ENCODE measurements at places on chromosomes 3 and 15.
A peak's percentile ranks its signal among the peaks of the same experiment; 100 is the strongest.

DNA sequence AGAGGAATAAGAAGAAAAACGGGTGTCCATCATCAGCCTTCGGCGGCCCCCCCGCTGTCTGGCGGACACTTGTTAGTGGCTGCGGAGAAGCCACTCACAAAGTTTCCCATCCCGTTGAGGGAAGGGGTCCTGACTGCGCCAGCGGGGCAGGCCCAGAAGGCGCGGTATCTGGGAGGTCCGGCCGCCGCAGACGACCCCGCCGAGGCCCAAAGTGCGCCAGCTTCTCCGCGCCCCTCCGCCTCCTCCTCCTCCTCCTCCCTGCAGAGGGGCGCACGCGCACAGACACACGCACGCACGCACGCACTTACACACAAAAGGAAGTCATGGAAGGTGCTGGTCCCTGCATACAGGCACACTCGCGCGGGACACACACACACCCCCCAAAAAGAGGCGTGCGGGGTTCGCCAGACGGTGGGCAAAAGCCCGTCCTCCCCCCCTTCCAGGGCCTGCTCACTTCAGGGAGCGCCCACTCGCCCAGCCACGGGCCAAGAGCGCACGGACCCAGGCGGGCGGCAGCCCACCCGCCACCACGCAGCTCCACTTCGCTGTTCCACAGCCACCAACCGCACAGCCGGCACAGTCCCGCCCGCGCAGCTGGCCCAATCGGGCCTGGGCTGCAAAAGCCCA is 18.0 kb downstream of the ZNF148 start:
- DNase-seq = peak; percentile 48

DNA sequence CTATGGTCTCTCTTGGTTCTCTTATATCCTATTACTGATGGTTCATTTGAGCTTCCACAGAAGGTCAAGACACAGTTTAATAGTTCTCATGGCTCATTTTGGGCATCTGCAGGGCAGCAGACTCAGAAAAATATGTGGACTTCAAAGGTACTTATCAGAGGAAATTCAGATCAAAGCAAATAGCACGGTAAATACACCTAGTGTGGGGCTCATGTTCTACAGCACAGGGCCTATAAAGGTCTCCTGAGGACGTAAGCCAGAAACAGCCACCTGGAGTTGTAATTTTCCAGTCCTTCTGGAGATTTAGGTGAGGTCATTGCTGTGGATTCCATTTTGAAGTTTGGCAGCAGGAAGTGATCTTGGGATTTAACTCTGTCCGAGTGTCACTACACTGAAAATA is 134.5 kb upstream of the SGO1 start:
- no peak for DNase-seq

- no peak for DNase-seq
Observed at GRCh38 chr3:101383156-101383575, 62.8 kb upstream of the IMPG2 start.

GRCh38 chr3:79843180-79843579 is 75.4 kb upstream of the ROBO1 start:
- DNase-seq = no peak

GRCh38 chr3:154164387-154164786 is 43.2 kb downstream of the ARHGEF26 start:
- DNase-seq = no peak

DNA sequence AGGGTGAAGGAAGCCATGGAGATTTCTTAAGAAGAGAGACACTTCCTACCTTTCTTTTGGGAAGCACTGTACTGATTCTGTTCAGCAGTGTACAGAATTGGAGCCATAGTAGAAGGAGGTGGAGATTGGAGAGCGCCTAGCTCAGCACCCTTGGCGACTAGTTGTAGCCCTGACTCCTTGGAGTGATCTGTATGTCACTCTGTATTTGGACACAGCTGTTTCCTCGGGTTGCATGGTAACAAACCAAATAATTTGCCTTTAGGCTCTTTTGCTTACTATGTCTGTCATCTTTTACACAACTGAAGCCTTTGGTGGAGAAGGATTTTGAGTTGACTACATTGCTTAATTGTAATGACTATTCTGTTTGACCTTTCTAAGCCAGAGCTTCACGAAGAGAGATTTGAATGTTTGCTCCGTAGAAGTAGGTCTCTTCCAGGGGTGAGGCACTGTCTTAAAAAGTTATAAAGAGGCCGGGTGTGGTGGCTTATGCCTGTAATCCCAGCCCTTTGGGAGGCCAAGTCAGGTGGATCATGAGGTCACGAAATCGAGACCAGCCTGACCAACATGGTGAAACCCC is 77.1 kb downstream of the AKAP13 start:
- no peak for DNase-seq

- no peak for DNase-seq
Observed at GRCh38 chr3:38268522-38268921, 2.9 kb downstream of the SLC22A13 start.

DNA sequence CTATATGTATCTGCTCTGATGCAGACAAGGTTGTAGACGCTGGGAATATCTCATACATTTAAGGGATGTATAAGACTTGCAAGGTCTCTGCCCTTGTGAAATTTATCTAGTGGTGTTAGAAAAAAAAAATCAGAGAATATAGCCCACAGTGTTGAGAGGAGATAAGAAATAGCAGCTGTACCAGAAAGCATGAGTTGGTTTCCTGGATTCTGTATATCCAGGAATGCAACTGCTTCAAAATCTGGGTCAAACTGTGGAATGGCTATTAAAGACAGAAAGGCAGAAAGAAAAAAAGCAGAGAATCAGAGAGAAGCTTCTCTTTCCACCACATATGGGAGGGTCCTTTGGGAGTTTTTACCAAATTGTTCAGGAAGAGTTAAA is 1.5 kb upstream of the TMEM212 start:
- DNase-seq = no peak

DNA sequence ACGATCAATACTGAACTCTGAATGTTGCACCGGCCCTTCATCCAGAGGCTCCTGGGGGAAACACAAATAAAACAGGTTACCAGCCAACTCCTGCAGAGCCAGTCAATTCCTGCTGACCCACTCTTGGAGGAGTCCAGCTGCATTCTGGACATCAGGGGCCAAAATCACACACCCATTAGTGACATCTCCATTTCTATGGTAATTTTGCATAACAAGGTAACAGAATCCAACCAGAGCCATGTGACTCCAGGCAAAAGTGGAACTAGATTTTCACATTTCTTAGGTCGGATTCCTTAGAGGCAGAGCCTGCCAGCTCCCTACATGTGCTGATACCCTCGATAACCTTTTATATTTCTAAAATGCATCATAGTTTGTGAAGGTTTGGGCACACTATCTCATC is 119.2 kb upstream of the CTNNB1 start:
- no peak for DNase-seq

DNA sequence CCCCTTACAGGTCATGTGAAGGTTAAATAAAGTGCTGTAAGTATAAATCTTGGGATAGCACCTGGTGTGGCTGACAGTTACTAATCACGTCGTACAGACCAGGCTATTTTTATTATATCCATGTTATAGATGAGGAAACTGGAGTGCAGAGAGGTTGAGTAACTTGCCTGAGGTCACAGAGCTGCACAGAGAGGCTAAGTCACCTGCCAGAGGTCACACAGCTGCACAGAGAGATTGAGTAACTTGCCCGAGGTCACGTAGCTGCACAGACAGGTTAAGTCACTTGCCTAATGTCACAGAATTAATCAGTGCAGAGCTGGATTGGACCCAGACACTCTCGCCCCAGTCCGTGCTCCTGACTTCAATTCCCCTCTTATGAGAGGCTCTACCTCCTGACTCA is 171.5 kb downstream of the NUP210 start:
- DNase-seq = no peak

DNA sequence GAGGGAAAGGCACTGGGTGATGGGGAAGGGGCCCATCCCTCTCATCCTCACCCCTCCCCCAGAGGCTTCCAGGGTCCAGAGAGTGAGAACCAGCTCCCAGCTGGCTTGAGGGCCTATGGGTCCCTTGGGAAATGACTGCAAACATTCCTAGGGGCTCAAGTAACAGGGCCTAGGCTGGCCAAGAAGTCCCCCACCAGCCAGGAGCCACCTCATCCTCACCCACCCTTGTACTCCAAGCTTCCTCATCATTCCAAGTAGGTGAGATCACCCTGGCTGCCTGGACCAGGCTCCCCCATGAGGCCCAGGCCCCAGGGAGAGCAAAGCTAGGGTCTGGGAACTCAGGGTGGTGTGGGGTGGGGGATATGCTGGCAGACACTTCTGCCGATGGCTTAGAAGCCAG is 14.8 kb downstream of the LOXL1 start:
- no peak for DNase-seq

DNA sequence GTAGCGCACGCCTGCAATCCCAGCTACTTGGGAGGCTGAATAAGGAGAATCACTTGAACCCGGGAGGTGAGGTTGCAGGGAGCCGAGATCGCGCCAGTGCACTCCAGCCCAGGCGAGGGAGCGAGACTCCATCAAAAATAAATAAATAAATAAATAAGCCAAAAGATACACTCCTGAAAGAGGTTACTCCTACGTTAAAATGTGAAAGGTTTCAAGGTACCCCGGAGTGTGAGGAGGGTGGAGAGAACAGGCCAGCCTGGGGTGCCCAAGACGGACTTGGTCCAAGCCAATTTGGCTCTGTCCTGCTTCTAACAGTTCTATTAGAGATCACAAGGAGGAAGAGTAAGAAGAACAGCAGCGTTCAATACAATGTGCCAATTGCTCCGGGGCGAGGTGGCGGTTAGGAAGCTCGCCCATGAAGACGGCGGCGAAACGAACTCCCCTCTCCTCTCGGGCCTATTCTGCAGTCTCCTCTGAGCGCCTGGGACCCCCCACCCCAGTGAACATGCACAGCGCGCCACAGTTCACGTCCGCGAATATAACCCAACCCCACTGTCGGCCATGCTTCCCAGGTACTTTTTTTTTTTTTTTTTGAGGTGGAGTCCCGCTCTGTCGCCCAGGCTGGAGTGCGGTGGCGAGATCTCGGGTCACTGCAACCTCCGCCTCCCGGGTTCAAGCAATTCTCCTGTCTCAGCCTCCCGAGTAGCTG is 942 bp downstream of the ELP6 start:
- DNase-seq = no peak

DNA sequence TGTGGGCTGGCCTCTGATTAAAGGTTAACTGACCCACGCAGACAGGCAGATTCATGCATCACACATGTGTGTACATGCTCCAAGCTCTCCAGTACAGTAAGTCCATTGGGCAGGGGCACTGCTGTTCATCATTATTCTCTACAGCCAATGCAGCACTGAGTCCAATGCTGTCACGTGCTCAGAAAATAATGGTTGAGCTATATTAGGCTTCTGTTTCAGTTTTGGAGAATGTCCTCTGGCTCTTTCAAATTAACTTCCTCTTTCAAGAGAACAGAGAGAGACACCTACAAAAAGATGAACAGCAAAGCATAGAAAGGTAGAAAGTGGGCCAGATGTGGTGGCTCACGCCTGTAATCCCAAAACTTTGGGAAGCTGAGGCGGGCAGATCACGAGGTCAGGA is 202.6 kb downstream of the MEX3B start:
- DNase-seq = no peak

- no peak for DNase-seq
Observed at GRCh38 chr3:114499976-114500375, 206.1 kb downstream of the TIGIT start.

DNA sequence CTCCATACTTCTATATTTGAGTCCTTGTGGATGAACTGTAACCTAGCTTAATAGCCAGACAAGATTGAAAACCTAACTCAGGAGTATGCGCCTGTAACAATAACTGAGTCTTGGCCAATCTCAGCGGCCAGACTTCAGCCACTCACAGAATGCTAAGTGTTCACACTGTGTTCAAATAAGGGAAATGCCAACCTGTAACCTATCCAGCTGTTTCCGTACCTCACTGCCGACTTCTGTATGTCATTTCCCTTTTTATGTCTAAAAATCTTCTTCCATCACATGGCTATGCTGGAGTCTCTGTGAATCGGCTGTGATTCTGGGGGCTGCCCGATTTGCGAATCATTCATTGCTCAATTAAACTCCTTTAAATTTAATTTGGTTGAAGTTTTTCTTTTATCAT is 169.2 kb downstream of the NFKBIZ start:
- no peak for DNase-seq

GRCh38 chr3:65636326-65636725 is 402.4 kb downstream of the MAGI1 start:
- no peak for DNase-seq

DNA sequence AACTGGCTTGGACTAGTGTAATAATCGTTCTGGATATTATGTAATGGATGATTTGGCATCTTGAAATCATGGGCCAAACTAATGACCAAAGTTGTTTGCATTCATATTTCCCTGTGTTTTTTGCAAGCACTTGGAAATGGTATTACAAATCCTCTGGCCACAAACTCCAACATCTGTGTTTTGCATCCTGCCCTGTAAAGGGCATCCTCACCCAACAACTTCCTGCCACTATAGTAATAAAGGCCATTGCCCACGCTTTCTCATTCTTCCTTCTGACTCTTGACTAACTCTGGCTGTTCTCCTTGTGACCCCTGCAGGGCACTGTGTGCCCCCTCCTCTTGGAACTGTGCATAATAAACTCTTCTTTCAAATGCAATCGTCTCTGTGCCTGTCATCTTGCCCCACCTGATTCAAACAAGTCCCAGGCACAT is 25.4 kb upstream of the PSMD6 start:
- no peak for DNase-seq

DNA sequence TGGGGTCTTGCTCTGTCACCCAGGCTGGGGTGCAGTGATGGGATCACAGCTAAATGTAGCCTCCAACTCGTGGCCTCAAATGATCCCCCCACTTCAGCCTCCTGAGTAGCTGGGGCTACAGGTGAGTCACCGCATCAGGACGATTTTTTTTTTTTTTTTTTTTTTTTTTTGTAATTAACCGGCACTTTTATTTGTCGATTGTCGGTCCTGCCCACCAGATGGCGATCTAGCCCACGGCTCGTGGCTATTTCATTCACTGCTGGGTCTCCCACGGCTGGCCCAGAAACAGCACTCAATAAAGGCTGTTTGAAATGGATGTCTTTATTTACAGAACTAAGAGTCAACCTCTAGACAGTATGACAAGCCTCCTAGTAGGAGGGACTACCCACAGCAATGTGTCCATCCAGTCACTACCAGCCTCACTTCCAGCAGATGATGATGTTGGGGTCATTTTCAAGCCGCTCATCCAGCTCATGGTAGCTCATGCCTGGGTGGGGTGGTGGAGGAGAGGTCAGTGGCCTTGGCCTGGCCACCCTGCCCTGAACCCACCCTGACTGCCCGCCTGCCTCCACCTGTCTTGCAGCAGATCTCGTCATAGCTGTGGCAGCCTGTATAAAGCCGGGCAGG is 1.8 kb upstream of the ZMYND10 start:
- peak; percentile 78 for DNase-seq

GRCh38 chr15:39538936-39539335 is 41.9 kb upstream of the THBS1 start:
- no peak for DNase-seq

Measured in activated naive CD4-positive, alpha-beta T cell treated with Interleukin-2 at 50 U/mL for 16 hours (primary cell).